ENCODE measurements at places on chromosomes 4 and X.

GRCh38 chrX:19789782-19790181 lies 97.6 kb downstream of the SH3KBP1 start:
- DNase-seq: peak; percentile 74

GRCh38 chrX:31658360-31658759 lies 586.5 kb upstream of the FTHL17 start:
- DNase-seq: peak; percentile 32

GRCh38 chr4:95889662-95890061 lies 49.8 kb downstream of the PDHA2 start:
- no peak for DNase-seq

DNA sequence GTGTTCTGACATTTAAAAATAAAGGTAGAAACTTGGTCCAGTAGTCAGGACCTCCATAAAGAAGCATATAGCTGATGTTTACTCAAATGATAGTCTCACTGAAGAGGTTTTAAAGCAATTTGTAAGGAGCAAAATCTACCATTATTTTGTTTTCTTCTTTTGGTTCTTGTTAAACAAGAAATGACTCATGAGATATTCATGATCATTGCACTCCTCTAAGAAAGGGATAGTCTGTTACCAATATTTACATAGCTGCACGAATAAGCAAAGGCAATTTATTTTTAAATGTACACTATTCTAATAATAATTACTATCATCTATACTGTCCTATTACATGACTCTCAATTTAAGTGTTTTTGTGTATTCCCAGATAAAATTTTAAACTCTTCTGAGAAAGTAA lies 397.9 kb downstream of the FAM47B start:
- no peak for DNase-seq

GRCh38 chr4:180665994-180666824 lies 1577.0 kb upstream of the TENM3 start:
- peak; percentile 60 for DNase-seq

GRCh38 chr4:66372706-66373105 lies 702.4 kb upstream of the EPHA5 start:
- DNase-seq: no peak

- DNase-seq: no peak
Measured at GRCh38 chr4:56531149-56531770, 25.7 kb downstream of the ARL9 start.

- DNase-seq: peak; percentile 42
Measured at GRCh38 chrX:70454441-70455365, 10.1 kb downstream of the DLG3 start.

GRCh38 chr4:73431813-73432168 lies 4.2 kb upstream of the AFP start:
- DNase-seq: no peak

- no peak for DNase-seq
Measured at GRCh38 chr4:37662861-37663390, 23.2 kb downstream of the RELL1 start.

DNA sequence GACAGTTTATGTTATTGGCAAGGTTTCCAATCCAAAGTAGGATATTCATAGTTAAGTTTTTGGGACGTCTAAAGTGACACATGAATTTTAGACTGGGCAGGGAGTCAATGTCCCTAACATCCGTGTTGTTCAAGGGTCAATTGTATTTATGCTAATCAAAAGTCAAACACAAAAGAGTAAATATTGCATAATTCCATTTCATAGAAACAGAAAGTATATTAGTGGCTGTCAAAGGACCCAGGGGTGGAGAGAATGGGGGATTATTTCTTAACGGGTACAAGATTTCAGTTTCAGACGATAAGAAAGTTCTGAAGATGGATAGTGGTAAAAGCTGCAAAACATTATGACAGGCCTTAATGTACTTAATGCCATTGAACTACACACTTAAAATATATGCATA lies 971.8 kb upstream of the AGA start:
- DNase-seq: no peak

GRCh38 chrX:19272452-19272851 lies 71.3 kb upstream of the PDHA1 start:
- no peak for DNase-seq

DNA sequence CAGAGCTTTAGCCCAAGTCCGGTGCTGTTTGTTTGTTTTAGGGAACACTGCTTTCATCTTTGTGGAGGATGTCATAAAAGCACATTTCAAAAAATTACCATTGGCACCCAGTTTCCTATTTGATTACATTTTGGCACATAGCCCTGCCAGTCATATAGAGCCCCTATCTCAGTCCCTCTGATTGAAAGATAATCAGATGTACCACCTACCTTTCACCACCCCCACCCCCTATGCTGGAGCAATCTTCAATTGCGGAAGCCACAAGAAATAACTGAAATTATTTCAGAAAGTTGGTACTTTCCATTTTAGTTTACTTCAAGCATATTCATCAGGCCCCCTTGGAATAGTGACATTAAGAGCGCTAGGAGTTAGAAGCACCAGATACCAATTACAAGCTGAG lies 136.7 kb upstream of the RPL34 start:
- DNase-seq: no peak

DNA sequence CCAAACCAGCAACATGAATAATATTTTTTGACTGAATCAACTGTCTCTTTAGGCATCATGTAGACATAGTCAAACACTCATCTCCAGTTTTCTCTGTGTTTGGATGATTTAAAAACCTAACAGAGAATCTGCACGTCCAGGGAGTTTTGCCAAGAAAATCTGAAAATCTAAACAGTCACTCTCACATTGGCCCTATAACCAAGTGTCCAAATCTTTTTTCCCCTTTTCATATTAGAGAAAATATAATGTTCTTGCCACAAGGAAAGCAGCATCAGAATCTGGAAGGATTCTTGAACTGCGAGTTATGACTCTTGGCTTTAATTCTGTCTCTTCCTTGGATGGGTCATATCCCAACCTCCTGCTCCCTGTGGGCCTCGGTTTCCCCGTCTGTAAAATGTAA lies 8.8 kb upstream of the CHRDL1 start:
- no peak for DNase-seq

GRCh38 chrX:103536071-103536470 lies 16.8 kb upstream of the RAB40A start:
- no peak for DNase-seq

DNA sequence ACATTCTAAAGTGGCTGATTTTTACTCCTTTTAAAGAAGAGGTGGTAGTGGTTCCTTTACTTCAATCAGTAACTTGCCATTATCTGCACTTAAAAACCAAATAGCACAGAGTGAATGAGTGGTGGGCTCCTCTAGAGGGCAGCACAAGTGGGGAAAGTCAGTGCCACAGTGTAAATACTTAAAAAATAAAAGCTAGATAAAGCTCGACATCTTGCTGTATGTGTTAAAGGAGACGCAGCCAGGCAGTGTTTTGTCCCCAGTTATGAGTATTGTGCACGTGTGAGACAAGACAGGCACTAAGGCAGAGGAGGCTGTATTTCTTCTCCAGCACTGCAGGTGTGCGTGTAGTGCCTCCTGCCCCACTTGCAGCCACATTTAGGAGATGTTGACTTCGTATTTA lies 24.6 kb downstream of the NAP1L5 start:
- peak; percentile 23 for DNase-seq

DNA sequence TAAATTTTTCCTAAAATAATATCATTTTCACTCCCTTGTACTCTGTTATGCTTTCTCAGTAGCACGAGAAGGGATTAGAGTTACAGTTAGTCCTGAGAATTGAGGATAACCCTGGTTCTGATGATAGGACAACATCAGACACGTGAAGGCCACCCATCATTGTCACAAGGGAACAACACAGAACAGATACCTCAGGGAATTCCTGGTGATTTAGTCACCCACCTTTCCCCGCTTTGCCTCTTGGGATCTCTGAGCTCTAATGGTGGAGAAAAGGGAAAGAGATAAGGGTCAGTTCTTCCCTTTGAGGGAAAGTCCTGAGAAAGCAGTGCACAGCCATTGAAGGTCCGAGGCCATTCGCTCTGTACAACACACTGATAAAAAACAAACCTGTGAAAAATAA lies 112.3 kb upstream of the GALNT7 start:
- DNase-seq: no peak

DNA sequence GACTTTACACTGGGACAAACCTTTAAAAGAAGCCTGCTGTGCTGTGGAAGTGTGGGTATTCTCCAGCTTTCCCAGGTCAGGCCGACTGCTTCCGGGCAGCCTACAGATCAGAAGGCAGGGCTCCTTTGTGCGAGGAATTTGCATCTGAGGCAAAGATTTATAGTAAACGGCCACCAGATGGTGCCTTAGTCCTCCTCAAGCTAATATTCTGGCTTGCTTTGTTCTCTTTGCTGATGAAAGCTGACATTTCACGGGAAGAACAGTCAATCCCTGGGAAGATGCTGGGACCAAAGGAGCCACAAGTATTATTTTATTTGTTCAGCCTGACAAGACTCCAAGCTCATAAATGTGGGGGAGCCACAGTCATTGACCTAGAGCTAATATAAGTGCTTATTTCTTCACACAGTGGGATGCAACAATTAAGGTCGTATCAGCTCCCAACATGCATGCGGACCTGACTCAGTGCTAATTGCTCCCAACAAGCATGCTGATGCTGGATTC lies 120.7 kb upstream of the TRIM2 start:
- DNase-seq: peak; percentile 70
